ENCODE measurements at places on chromosomes 11 and 22.

DNA sequence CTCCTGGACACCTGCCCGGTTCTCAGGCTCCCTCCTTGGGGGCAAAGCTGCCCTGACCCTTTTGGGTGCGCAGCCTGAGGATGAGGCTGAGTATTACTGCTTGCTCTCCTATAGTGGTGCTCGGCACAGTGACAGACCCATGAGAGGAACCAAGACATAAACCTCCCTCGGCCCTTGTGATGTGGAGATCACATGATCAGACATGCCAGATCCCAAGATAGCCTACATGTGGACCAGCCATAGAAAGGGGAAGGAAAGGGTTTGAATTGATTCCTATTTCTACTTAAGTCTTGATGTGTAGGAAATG lies 125.3 kb downstream of the VPREB1 start:
- DNase-seq, result no peak

GRCh38 chr22:40202225-40202944 lies 24.7 kb downstream of the TNRC6B start:
- DNase-seq, result no peak

- DNase-seq, result no peak
Observed at GRCh38 chr11:71542879-71543777, 5.1 kb upstream of the KRTAP5-9 start.

DNA sequence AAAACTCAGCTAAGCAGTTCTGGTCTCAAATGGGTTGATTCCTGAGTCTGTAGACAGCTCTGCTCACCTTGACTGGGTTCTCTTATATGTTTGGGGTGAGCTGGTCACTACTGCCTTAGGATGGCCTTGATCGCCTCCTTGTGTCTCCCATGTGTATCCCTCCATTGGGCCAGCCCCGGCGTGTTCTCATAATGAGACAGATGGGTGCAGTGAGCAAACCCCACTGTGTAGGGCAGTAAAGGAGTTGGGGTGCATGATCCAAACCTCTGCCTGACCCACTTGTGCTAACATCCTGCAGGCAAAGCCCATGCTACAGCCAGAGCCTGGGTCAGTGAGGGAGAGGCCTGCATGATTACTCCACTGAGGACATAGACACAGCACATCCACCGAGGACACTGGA lies 657.6 kb downstream of the BRD1 start:
- no peak for DNase-seq

- no peak for DNase-seq
Observed at GRCh38 chr11:86003654-86004053, 65.2 kb downstream of the PICALM start.

GRCh38 chr11:130025371-130025770 lies 22.7 kb upstream of the PRDM10 start:
- DNase-seq, result no peak

DNA sequence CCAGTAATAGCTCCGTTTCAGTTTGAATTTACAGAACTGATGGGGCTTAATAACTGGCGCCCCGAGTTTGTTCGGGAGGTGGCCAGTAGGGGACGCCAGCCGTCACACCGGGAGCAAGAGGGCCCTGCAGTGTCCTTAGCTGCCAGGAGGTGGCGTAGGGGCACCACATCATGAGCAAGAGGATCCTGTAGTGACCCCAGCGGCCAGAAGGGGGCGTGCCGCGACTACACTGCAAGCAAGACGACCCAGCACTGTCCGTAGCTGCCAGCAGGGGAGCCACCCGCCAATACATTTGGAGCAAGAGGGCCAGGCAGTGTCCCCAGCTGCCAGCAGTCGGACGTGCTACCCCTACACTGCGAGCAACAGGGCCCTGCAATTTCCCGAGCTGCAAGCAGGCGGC lies 663.7 kb upstream of the B3GAT1 start:
- DNase-seq, result peak; percentile 6

- peak; percentile 46 for DNase-seq
Observed at GRCh38 chr11:88552379-88553062, 215.0 kb upstream of the CTSC start.

DNA sequence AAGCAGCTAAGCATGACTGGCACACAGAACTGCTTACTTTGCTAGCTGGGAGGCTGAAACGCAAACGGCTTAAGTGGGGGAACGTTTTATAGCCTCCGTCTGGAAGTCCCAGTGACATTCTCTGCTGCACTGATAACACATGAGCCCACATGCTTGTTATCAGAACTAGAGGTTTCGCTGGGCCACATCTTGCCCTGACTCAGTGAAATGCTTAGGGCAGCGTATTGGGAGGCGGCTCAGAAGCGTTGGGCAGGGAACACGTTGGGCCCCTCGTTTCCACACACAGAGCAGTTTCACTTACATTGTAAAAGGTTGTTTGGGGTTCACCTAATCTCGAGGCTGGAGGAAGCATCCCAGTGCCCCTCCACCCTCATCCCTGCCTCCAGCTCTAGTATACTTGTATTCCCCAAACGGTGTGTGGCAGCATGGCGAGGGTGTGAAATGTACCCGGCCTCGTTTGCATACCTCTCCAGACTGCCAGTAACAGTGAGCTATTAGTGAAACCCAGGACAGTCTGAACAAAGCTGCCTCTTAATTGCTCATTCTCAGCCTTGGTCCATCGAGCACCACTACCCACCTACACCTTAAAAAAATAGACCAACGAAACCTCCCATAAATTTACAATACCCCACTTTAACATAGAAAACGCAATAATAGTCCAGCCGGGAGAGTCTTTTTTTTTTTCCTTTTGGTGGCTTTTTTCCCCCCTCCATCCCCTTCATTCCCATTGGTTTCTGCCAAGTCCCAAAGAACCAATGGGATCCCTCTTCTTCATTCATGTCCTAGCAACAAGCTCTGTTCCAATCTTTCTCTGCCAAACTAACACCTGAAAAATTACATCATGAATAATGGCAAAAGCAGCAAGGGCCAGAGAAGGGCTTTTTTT lies 218.8 kb upstream of the SORL1-AS1 start:
- DNase-seq, result peak; percentile 30

GRCh38 chr11:12827929-12828812 lies 153.9 kb downstream of the TEAD1 start:
- peak; percentile 75 for DNase-seq

DNA sequence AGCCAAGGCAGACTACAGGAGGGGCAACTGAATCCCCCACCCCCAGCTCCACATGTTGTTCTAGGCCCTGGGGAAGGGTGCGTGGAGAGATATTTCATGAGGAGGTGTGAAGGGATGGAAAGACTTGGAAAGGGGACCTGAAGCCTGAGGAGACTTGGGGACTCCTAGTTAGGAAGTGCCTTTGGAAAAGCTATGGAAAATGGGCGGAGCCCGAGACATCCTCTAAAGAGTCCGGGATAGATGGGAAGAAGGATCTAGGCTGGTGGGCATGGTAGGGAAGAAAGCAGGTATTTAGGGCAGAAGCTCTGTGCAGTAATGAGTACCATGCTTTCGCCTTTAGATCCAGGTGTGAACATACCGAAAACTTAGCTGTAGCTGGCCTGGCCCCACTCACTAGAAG lies 15.0 kb upstream of the CYP2R1 start:
- DNase-seq, result no peak

DNA sequence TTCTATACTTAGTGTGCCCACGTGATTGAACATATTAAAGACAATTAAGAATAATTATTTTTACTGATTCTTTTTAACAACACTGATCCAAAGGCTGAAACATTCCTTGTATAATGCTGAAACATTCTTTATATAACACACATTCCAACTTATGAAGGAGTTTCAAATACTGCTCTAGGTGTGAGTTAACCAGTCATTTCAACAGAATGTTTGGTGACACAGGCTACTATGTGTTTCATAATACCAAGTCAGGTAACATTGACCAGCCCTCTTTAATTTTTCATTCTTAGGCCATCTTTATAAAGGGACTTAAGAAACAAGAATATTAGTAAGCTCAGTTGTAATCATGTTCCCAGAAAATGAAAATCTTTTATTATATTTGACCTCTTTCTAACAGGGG lies 136.6 kb downstream of the ELP4 start:
- DNase-seq, result peak; percentile 19

DNA sequence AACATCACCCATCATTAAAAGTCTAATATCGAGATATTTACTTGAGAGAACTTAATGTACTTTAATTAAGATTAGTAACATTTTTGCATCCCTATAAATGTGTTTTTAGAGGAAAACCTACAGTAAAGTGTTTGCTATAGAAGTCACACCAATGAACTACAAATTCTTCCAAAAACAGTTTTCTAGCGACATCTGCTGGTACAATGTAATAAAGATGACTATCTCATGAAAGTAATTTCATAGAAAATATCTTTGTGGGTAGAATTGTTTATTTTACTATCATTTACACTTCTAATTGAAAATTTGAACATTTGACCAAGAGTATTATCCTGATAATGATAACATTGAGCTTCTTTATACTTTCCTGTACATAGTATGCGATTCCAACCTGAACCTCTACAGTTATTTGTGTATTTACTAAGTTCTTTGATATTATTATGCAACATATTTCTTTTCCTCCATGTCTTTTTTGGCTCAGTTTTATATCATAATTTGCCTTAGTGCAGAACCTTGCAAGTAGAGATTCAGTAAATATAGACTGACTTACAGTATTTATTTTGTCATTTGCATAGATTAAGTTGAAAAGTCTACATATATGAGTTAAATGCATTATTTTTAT lies 252.7 kb downstream of the TMEM135 start:
- DNase-seq, result peak; percentile 58
